Colonic mucosa (tissue), 4 donors: ENCODE measurements at places on chromosomes 1 and 21.

DNA sequence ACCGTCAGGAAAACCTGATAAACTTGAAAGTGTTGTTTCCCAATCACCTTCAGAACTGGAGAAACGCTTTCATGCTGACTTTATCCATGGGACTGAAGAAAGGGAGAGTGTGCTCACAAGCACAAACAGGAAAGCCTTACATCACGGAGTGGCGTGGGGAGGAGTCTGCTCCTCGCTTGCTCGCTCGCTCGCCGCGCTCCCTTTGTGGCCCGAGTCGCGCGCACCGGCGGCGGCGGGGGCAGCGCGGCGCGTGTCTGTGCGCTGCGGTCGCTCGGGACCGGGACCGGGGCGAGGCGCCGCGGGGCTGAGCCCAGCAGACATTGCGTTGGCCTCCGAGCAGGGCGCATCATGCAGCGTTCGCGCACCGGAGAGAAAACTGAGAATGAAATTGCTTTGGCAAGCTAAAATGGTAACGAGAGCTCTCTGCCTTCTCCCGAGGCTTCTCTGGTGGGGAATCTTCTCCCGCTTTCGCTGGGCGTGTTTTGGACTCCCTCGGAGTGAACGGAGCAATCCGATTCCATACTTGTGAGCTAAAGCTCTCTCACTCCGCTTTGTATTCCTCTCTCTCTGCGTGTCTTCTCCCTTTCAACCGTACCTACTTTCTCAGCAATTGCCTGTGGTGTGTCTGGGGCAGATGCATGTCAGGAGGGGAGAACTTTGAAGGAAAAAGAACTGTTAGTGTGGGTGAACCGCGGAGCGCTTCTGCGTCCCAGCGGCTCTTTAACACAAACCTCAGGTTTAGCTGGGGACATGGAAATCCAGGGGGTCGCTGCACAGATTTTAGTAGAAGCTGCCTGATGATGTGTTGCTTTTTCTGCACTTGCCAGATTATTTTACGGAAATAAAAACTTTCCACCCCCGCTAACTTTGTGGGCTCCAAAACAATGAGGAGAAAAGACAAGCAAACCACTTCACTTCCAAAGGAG lies at the start of gene RGL1:
Gene RGL1, plus strand, starts transcription at position 205 of the 926 bp plus-strand sequence. Its CDS starts 178 bp downstream, at position 383.
- peak; percentile 48 for DNase-seq

DNA sequence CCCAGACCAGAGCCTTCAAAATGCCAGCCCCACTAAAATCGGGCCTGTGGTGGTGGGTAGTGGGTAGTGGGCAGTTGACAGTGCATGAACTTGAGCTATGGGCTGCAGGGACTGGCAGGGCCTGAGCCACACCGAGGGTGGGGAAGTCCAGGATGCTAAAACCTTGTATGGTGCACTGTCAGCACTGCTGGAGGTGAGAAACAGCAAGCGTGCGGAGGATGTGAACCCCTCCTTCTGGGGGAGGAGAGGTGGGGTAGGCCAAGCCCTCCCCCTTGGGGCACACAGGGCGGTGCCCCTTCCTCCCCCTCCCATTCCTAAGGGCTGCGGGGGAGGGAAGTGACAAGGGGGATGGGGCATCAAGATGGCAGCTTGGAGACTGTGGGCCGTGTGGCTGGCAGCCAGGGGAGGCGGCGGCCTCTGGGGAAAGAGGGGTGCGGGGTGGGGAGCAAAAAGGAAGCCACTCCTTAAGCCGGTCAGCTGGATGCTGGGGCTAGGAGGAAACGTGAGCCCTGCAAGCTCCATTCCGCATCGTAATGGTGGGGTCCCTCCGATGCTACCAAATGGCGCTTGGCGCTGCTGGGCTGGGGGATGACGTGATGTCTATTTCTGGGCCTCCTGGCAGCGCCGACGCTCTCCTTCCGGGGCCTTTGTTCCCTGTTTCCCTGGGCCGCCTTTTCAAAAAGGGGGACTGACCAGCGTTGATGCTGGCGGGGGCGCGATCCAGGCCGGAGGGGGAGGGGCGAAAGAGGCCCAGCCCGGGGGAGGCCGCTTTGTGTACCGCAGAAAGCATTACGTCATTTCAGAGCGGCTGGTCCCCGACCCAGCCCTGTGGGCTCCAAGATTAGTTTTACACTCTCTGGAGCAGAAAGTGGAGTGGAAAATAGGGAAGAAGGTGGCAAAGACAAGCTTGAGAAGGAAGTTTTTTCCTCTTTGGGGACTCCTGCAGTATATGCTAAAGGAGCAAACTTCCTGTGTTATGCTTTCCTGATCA lies 809 bp downstream of the SYT11 start:
- DNase-seq = peak; percentile 45

- no peak for DNase-seq
These were observed 382.8 kb downstream of the AMY1C start for GRCh38 chr1:104132382-104132973.

DNA sequence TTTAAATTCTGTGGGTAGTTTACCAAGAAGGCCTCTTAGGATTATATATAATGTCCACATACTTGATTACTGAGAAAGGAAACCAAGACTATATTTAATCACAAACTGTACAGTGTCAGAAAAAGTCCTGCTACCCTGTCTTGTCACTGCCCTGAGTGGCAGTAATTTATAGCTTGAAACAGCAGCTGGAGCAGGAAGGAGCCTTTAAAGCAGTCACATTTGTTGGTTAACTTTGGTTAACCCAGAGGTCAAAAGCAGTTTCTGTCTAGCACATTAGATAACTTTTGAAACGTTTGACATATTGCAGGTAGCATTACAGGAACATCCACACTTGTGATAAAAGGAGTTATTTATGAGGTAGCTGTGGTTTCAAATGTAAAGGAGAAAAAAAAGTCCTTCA lies 161.7 kb downstream of the ROR1 start:
- DNase-seq = no peak

- peak; percentile 48 for DNase-seq
These were observed 26.7 kb downstream of the TSPAN2 start for GRCh38 chr1:115062542-115063004.

GRCh38 chr21:44438531-44439210 lies 16.6 kb upstream of the LRRC3 start:
- no peak for DNase-seq

DNA sequence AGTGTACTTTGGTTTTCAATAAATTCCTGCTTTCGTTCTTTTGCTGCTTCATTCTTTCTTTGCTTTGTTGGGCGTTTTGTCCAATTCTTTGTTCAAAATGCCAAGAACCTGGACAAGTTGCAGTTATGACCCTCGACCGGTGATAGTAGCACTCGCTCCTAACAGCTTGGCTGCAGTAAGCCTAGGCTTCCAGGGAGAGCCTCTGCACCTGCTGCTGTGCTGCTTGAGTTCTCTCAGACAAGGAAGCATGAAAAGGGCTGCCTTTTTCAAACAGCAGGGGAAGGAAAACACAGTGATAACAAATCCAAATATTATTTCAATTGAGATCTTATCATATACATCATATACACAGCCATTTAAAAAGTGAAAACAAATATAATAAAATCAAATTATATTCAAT lies 12.8 kb upstream of the RIPK4 start:
- peak; percentile 52 for DNase-seq

- no peak for DNase-seq
These were observed 44.9 kb upstream of the SLC45A1 start for GRCh38 chr1:8273036-8273435.

DNA sequence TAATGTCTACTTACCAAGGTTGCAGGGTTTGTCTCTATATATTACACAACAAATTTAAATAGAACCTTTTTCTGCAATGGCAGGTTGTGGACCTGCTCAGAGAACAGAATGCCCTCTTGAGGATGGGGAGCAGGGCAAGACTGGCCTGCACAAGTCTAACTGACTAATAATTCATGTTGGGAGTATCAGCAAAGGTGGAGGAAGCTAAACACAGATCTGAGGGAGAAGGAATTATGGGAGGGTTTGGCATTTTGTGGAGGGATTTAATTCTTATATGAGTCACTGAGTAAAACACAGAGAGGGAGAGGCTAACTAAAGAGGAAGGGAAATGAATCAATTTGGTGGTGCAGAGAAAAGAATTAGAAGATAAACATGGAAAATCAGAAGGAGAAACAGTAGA lies 40.0 kb downstream of the CLDN17 start:
- no peak for DNase-seq

DNA sequence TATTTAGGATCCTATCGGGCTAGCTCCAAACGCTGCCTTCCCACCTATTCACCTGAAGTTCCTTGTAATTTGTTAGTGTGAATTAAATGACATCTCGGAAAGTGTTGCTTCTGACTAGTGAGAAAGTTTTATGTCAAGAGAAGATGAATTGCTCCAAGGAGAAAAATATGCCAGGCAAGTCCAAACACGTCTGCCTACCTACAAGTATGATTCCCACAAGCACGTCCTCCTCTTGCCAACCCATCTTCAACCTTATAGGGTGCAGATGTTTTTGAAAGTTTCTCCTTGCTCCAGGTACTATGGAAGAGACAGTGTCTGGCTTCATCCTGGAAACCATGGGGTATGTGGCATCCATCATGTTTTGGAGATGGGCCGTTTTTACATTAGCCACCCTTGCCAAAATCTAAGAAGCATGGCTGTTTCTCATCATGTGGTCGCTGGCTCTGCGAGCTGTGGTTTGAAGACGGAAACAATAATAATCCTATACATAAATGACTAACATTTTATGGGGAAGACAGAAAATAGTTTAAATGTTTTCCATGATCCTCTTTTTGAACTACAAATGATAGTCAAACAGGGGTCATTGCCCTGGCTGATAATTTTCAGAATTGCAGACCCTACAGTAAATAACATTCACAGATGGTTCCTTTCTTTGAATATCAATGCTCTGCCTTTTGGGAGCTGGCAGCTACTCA lies 505.8 kb downstream of the SMYD3 start:
- no peak for DNase-seq

DNA sequence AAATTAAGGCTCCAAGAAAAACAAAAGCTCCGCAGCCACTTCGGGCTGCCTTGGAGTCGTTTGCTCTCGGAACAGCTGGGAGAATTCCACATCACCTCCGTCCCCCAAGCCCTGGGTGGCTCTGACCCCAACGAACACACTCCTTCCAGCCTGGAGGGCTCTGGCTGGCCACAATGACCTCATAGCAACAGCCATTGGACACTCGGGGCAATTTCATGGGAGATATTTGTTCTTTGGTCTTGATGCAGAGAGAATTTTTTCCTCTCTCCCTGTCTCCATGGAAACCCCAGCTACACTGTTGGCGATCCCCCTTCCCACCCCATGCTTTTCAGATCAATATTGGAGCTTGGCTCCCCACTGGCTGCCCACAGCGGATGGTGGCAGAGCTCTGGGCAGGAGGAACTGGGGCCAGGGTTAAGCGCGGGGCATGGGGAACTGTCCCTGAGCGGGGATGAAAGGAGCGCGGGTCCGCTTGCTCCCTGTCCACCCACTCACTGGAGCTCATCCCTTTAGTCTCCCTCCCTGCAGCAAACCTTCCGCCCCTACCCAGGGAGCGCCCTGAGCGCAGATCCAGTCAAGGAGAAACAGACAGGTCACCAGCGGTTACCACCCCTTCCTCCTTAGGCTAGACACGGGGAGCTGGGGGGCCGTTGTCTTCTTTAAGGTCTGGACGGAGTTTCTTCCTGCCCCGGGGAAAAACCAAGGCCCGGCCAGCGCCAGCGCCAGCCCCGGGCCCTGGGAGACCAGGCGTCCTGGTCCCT lies 1.2 kb downstream of the WNT4 start:
- no peak for DNase-seq

- peak; percentile 80 for DNase-seq
These were observed 34.8 kb upstream of the ZBTB40 start for GRCh38 chr1:22416555-22417454.

DNA sequence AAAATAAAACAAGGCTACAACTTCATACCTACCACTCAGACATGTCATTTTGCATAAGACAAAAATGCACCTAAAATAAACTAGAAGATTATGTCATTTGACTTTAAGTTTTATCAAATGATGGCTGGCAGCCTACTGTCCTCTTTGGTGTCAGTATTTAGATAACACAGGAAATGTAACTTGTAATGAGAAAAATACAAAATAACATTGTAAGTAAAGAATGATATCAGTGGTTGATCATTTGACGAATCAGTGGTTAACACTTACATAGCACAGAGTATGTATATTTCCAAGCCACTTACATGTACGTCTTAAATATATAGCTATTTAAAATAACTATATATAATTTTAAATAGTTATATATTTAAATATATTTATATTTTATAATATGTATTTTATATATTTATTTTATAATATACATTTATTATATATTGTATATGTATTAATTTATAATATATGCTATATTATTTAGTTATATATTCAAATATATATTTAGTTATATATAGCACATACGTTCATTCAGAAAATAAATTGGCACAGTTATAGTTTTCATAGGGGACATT lies 44.1 kb downstream of the ZNF678 start:
- no peak for DNase-seq

- peak; percentile 88 for DNase-seq
These were observed at the start of gene BACE2 for GRCh38 chr21:41167348-41168342. Gene BACE2 (plus strand): TSS chr21:41168160. CDS start chr21:41168264, 104 bp downstream.

DNA sequence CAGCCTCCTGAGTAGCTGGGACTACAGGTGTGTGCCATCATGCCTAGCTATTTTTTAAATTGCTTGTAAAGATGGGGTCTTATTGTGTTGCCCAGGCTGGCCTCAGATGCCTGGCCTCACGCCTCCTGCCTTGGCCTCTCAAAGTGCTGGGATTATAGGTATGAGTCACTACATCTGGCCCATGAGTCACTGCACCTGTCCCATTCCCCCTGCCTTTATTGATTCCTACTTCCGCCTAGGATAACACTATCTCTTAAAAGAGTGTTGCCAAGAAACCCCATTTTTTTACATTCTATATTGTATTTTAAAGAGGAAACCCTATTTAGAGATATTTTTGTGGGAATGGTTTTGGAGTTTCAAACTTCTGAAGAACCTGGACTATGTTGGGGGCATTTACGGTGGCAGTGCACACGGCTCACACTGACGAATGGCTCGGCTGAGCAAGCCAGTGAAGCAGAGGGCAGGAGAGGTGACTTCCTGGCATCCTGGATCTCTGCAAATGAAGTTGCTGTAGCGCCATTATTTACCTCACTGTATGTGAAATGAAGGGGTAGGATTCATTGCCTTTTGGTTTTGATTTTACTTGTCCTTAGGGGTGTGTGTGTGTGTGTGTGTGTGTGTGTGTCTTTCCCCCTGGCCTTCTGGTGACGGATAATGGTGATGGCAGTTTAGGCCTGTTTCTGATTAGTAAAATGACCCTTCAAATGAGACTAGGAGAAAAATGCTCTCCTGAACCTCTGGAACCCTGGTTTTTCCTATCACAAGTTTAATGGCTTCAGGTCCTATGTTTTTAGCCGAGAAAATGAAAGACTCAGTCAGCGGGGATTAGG lies 22.5 kb downstream of the KIF26B start:
- DNase-seq = peak; percentile 22

- DNase-seq = no peak
These were observed 561.1 kb downstream of the NPHP4 start for GRCh38 chr1:5430911-5431697.

GRCh38 chr1:150484861-150485260 lies 2.4 kb upstream of the TARS2 start:
- no peak for DNase-seq
